ENCODE measurements at places on chromosomes 3 and 15. TPM values are rescaled to one million over a fixed set of nuclear protein-coding genes. Genes with fewer than 3 reads are reported as not detected.

DNA sequence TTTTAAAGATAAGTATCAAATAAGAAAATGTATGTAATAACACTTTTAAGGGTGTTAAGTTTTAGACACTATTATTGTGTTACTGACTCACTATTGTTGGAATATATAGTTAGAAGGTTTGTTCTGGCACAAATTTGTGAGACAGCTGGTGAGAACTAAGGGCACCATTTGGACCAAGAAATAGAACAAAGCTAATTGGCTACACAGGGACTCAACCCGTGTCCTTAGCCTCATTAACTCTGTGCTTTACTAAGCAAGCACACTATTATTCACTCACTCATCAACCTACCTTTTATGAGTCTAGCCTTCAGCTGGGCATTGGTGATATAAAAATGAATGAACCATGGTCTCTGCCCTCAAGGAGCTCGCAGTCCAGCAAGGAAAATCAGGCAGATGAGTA, 4.1 kb upstream of the UNC13C start:
- no peak for DNase-seq

The FSD2 gene
- polyA plus RNA-seq: not detected

- no peak for DNase-seq
Measured at GRCh38 chr3:73710340-73710739, 85.6 kb upstream of the PDZRN3 start.

DNA sequence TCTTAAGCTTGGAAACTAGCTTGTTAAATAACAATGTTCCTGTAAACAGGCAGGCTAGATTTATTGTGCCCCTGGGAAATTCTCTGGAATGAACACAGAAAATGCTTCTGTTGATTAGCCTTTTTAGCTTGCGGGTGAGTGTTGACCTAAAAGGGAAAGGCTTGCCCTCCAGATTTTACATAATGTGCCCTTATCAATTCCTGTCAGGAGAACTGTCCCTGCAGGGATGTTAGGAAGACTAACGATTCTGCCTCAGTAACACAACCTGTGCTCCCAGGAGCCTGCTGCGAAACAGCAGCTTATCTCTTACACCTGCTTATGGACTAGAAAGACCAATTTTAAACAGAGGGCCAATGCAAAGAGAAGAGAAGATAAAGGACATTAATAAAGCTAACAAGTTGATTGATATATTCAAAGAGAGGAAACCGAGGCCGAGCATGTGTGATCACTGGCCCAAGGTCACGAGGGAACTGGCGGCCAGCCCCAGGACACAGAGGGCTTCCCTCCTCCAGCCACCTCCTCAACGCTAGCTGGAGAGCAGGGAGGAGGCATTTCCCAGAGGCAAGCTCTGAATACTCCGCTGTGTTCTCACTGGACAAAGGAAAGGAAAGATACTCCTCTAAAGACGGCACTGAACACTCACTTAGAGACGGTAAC, 48.4 kb upstream of the TJP1 start:
- peak; percentile 41 for DNase-seq

- no peak for DNase-seq
Measured at GRCh38 chr15:88470625-88471372, 3.3 kb downstream of the MRPS11 start.

DNA sequence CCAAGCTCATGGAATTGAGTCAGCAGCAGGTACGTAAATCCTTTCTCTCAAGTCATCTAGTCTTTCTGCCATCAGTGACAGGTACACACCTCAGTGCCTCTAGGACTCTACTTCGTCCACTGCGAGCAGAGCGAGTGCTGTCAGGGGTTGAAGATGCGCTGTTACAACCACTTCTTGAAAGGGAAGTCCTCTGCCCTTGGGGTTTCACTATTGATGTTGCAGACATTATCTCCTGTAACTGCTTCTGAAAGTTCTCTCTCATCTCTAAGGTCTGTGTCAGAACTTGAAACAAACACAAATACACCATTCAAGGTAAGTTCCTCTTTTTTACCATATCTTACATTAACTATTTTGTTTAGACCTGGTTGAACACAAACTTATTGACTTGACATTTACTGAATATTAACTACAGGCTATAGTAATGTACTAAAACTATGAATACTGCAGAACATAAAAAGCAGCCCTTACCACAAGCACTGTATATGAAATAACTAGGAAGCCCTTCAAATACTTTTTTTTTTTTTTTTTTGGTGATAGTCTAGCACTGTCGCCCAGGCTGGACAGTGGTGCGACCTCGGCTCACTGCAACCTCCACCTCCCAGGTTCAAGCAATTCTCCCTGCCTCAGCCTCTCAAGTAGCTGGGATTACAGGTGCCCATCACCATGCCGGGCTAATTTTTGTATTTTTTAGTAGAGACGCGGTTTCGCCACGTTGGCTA, 41.5 kb downstream of the TOPBP1 start:
- DNase-seq: no peak

GRCh38 chr3:6039971-6040370, 820.9 kb upstream of the GRM7 start:
- DNase-seq: no peak

The TNNC1 gene
- 2.6 TPM for polyA plus RNA-seq

The DAPK2 gene
- polyA plus RNA-seq: 1.4 TPM

The COL6A5 gene
- polyA plus RNA-seq: not detected

The UCN2 gene
- polyA plus RNA-seq: 0.50 TPM

- DNase-seq: no peak
Measured at GRCh38 chr3:113132571-113132996, 78.8 kb upstream of the BOC start.

DNA sequence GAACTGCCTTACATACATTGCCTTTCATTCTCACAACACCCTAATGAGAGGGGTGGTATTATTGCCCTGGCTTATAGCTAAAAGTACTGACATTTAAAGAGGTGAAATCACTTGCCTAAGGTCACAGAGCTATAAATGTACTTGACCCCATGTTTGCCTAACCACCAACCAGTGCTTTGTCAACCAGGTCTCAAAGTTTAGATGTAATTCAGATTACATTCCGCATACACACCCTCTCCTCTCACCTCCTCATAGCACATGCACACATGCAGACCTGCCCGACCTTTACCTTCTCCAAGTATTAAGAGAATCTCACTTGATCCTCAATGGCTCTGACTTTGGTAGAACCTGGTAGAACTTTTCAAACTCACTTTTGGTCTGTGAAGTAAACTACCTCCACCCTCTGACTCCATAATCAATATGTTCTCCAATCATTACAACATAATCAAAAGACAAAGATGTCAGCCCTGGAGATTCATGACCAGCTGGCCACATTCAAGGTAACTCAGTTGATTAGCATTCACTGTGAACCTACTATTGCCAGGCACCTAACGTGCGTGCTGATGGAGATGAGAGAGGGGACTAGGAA, 63.2 kb upstream of the HES1 start:
- DNase-seq: no peak

- no peak for DNase-seq
Measured at GRCh38 chr3:10726787-10727186, 89.2 kb upstream of the SLC6A11 start.

- peak; percentile 58 for DNase-seq
Measured at GRCh38 chr3:42572278-42572677, 9.5 kb downstream of the SEC22C start.

The PAK6 gene
- 0.07 TPM for polyA plus RNA-seq

The LRRC31 gene
- polyA plus RNA-seq: not detected

DNA sequence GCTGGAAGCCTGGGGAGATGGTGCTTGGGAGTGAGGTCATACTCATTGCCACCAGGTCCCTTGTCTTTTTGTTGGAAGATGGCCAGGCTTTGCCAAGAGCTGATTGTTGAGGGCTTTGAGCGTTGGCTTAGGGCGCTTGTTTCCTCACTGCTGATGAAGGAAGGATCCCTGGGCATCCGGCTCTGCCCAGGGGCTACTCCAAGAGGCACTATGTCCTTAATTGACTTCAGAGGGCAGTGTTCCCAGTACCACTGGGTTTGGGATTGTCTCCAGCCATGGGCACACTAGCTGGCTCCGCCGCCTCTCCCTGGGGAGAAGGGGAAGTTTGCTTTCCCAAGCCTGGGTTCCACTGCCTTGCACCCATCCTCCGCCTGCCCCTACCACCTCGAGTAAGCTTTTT, 57.2 kb upstream of the RGMA start:
- no peak for DNase-seq

DNA sequence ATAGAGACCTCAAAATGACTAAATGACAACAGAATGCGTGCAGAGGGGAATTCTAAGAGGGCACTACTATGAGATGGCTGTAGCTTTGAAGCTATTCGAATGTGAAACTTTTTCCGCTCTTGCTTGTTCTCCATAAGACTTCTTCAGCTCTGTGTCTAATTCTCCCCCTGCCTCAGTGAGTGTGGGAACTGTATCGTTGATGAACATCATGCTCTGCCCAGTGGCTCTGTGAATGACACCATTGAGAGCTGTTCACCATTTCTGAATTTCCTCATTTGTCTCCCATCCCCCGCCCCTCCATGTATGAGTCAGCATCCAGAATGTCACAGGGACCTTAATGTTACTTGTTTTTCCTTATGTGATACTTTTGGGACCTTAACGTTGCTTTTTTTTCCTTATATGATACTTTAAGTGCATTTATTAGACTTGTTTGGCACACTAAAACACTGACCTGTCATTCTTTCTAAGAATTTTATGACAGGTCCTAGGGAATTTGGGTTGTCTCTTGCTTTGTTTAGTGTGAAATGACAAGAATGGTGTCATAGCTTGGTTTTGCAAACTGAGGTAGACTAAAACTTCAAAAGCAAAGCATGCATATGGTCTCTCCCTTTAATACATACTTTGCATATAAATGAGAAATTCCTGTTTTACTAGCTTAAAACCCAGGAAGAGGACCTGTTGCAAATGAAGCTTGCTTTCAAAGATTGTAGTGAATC, 99.6 kb downstream of the FNDC3B start:
- no peak for DNase-seq

GRCh38 chr15:74134387-74135027, 4.1 kb downstream of the ISLR2 start:
- DNase-seq: no peak

DNA sequence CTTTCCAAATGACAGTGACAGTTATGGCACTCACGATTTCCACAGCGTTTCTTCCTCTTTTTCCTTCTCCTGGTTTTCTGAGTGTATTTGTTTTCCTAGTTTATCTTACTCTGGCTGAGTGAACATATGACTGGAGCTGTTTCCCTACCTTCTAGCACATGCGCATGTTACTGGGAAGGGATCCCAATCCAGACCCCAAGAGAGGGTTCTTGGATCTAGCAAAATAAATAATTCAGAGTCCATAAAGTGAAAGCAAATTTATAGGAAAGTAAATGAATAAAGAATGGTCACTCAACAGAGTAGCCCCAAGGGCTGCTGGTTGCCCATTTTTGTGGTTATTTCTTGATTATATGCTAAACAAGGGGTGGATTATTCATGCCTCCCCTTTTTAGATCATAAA, 23.8 kb downstream of the METTL6 start:
- no peak for DNase-seq

DNA sequence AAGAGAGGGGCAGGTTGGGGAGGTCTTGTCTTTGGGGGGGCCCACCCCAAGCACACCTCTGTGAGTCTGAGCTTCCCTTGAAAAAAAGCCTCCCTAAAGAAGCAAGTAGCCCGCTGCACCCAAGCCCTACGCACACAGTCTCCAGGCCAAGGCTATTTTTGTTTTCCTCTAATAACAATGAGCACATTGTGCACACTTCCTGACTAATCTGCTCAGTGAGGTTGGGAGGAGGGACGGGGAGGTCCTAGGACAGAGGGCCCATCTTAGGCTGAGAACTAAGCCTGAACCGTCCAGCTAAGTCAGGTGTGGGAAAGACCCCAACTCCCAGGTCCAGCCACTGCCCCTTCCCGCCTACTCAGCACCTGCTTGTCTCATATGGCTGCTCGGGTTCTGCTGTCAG, 87.2 kb downstream of the HMG20A start:
- DNase-seq: no peak

DNA sequence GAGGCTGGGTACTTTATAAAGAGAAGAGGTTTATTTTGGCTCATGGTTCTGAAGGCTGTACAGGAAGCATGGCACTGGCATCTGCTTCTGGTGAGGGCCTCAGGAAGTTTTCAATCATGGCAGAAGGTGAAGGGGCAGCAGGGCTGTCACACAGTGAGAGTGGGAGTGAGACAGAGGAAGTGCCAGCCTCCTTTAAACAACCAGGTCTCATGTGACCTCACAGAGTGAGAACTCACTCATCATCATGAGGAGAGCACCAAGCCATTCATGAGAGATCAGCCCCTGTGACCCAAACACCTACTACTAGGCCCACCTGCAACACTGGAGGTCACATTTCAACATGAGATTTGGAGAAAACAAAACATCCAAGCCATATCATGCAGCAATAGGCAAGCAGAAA, 9.3 kb upstream of the RFTN1 start:
- no peak for DNase-seq

DNA sequence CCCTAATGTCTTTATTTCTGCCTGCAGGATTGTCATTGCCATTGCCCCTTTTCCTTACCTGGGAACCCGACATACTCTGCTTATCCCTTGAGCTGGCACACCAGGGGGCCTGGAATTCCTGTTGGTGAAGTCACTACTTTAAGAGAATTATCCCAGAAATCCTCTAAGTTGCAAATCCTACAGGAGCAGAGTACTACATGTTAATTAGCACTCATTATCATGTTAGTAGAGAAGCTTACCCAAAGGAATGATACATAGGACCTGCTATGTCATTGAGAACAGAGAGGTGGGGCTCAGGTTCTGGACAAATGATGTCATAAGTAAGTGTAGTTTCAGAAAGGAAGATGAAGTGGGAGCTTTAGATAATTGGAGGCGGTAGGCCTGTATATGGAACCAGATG, 27.4 kb downstream of the SCG5 start:
- no peak for DNase-seq

GRCh38 chr15:77826006-77826695, 193.4 kb upstream of the LINGO1 start:
- DNase-seq: no peak

DNA sequence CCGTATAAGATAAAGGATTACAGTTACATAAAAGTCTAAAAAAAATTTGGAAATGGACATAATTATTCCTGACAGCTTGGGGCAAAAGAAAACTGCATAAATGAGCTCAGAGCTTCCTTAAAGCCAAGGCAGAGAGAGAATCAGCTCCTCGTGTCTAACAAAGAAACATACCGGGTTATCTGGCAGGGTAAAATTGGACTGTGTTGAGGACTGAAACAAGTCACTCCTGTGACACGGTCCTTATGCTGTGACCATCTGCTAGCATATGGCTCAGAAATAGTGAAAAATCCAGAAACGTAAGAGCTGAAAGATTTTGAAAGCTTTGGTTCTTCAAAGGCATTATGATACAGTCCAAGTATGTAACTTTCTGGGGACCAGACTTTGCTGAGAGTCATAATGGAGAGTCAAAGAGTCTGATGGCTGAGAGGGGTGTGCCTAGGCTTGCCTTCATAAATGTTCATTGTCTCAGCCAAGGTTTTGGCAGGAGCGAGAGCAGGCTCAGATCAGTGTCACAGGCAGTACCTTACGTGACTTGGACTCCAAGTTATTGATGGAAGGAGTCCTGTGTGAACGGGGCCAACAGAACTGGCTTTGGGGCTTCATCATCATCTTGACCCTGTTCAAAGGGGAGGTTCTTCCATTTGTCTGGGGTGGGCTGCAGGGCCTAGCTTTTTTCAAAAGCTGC, 12.5 kb downstream of the MAP6D1 start:
- DNase-seq: no peak

The TMEM108 gene
- polyA plus RNA-seq: 5.7 TPM

- DNase-seq: no peak
Measured at GRCh38 chr3:24650839-24651238, 156.2 kb upstream of the THRB start.

Measured in SK-N-SH (cell line).